ENCODE measurements at places on chromosomes 4 and X.

DNA sequence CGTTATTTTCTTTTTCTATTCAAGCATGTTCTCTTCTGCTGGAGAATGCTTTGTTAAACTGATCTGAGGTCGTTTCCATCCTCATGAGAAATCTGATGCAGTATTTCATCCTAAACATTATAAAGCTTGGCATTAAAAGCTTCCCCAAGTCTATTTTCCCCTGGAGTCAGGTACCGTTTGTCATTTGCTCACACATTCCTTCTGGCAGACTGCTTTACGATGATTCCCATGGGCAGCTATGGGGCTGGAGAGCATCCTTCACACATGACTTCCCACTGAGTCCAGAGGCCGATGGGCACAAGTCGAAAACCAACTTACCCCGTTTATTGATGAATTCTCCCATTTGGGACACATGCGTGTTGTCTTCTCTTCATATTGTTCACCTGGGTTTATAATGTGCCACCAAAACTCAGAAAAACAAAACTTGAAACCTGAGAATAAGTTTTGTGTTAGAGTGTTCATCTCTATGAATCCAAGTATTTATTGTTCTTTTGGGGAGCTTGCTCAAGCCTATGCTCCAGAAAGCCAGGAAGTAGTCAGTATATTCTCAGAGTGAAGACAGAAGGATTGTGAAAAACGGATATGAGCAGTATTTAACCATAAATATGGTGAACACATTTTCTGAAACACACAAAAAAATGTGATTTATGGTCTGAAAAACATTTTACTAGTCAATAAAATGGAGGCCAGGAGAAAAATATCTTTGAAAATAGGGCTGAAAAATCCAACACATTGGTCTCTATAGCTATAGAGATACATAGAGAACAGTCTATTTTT, 298.8 kb upstream of the NOCT start:
- no peak for DNase-seq

- no peak for DNase-seq
Observed at GRCh38 chr4:107265859-107266258, 229.7 kb upstream of the DKK2 start.

GRCh38 chr4:784401-785331, 41.3 kb downstream of the CPLX1 start:
- no peak for DNase-seq

GRCh38 chr4:40954088-40954668, 204.4 kb downstream of the NSUN7 start:
- DNase-seq: no peak

- no peak for DNase-seq
Observed at GRCh38 chrX:9352243-9352642, 112.6 kb upstream of the TBL1X start.

DNA sequence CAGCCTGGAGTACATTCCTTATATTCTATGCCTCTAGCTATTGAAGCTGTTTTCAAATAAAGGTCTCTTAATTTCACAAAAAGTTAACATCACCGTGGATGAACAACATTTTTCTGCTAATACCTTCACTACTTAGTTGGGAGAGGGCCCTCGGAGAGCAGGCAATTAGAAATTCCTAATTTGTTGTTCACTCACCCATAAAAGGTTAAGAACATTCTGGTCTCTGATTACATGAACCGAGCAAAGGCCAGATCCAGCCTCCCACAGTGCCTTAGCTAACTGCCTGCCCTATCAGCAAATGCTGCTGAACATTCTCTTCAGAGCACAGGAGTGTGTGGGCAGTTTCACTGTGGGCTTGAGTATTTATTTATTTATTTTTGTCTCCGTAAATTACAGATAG, 36.0 kb upstream of the TTC29 start:
- DNase-seq: no peak

DNA sequence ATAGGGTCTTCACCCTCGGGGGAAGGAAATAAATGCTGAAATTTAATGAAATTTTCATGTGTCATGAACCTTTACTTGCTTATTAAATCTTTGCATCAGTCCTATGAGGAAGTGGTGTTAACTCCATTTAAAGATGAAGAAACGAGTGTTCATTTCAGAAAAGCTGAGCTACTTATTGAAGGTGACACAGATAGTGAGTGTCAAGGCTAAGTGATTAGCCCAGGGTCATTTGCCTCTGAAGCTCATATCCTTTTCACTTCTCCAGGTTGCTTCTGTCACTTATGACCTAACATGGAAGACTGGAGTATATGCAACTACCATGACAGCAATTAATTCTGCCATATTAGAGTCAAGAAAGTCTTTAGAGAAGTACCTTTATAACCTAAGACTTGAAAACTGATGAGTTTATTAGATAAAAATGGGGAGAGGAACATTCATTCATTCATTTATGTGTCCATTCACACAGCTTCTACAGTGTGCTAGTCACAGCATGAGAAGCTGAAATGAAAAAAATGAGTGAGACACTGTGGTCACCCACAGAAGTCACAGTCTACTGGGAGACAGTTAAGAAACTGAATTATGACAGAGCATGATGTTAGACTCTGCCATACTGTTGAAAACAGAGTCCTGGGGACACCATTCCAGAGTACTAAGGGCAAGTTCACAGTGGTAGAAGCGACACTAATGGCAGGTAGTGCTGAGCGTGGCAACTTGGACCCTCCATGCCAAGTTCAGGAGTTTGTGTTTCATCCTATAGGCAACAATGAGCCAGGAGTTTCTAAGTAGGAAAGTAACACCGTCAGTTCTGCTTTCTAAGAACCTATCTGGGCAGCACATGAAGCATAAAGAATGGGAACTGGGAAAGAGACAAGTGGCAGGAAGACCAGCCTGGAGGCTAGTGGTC, 21.3 kb downstream of the ALPK1 start:
- DNase-seq: no peak

DNA sequence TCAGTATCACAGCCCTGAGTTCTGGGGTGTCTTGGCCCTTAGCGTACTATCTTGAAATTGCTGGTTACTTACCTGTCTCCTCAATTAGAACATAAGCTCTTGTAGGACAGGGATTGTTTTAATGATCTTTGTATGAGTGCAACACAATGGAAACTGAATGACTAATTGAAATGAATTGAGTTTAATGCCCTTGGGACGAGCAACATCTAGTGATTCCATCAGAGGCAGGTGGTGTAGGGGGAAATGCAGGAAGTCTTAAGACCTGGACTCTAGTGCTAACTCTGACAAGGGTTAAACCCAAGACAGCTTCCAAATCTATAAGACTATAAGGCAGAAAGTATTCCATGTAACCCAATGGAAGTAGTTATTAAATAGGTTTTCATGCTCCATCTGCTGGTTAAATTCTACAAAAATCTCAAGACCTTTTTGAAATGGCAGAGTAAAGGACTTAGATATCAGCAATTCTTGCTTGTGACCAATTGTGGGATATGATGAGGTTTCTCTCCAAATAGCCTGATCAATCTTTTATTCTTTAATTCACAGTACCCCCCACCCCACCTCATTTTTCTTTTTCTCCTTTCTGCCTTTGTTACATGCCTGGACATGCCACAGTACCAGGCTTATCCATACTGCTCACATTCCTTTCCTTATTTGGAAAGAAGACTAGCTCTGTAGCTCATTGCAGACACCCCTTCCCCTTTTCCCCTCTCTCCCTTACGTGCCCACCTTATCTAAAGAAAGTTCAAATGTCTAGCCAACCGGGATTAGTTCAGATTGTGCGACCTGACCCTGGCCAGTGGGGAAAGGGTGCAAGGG, 340.8 kb downstream of the PAPSS1 start:
- no peak for DNase-seq

Measured in activated naive CD8-positive, alpha-beta T cell treated with anti-CD3 and anti-CD28 coated beads, Interleukin-2, amount 50 U/mL, for 24 hours (primary cell).